ENCODE measurements at places on chromosomes 3 and 15.

- no peak for DNase-seq
Measured at GRCh38 chr3:187610981-187611511, 59.1 kb downstream of the SST start.

DNA sequence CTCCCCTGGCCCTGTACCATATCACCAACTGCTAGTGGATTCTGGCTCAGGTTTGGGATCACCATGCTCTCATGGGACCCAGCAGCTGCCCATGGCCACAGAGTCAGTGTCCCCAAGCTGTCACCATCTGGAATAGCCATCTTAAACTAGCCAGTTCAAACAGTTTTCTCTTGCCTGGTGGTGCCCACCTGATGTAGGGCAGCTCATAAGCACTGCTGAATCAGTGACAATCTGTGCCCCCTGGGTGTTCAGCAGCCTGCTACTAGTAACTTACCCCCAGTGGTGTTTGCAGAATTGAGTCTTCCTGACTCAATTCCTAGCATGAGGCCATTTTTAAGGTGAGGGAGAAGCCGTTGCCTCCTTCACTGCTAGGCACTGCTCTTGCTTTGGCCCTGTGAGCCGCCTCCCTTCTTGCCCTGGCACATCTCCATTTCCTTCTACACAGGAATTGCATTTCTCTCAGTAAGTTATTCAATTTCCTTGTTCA, 7.9 kb downstream of the RPSA start:
- peak; percentile 40 for DNase-seq

DNA sequence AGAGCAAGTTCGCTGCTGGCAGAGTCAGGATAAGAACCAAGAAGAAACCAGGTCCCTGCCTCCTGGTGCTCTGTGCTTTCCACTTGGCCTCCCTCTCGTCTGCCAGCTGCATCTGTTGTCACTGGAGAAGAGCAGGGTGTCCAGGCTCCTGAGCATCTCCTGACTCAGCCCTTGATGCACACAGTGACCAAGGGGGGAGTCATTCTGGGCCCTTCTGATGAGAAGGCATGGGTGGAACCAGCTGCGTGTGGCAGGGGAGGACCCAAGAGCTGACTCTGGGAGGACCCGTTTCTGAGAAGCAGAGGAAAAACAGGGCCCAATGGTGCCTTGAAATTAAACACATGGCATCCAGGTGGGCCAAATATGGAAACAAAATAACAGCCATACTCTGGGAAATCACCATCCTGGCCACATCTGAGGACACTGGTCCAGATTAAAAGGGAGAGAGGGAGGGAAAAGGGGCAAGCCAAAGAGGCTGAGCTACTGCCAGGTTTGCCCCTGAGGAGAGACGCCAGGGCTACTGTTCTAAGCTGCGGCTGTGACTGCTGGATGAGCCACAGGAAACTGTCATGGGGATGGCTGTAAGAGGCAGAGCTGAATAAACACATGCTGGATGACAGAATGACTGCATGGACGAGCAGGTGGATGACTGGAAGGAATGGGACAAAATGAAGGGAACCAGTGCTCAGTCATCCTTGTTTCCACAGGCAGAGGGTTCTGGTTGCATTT, 58.1 kb upstream of the CA12 start:
- no peak for DNase-seq

DNA sequence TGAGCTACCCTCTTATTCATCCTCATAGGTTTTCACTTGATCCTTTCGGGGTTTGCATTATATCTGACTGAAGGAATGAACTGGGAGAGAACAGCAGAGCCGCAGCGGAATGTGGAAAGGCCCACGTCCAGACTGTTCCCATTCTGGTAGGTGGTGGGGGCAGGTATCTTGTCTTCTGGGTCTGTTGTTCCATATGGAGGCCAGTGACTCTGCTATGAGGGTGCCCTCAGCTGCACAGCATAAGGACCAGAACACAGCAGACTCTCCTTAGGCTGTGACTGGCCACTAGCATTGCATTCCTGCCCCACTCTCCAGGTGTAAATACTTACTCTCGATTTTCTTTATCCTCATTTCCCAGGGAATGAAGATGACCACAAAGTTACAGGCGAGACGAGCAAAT, 12.1 kb downstream of the TMC3 start:
- no peak for DNase-seq

GRCh38 chr15:84600331-84600686, 500 bp upstream of the ZSCAN2 start:
- peak; percentile 91 for DNase-seq

GRCh38 chr3:191030491-191030890, 168.0 kb upstream of the GMNC start:
- no peak for DNase-seq

GRCh38 chr15:38685686-38686339, 121.2 kb upstream of the RASGRP1 start:
- DNase-seq = no peak

DNA sequence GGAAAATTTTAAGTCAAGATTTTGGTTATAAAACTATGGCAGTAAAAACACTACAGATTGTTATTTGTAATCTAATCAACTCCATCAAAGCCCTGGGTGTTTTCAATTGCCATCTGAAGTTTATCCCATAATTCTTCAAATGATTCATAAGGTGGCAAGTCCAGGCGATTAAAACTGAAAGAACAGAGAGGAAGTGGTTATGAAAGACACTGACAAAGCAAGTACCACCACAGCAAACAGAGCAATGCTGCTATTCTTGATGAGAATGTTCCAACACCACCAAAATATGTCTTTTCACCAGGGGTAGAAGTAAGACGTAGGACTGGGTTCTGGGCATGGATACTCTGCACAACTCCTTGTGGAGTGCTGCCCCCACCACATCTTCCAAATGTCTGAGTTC, 86.9 kb upstream of the PRTG start:
- no peak for DNase-seq

DNA sequence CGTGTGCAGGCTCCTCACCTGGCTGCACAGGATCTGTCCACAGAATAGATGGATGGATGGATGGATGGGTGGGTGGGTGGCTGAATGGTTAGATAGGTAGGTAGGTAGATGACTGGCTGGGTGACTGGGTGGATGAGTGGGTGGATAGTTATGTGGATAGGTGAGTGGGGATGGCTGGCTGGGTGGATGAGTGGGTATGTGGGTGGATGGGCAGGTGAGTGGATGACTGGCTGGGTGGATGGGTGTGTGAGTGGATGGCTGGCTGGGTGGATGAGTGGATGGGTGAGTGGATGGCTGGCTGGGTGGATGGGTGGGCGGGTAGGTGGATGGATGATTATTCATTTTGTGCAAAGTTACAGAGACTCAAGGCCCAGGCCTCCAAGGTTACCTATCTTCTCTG, 172.9 kb upstream of the CTDSPL start:
- no peak for DNase-seq

DNA sequence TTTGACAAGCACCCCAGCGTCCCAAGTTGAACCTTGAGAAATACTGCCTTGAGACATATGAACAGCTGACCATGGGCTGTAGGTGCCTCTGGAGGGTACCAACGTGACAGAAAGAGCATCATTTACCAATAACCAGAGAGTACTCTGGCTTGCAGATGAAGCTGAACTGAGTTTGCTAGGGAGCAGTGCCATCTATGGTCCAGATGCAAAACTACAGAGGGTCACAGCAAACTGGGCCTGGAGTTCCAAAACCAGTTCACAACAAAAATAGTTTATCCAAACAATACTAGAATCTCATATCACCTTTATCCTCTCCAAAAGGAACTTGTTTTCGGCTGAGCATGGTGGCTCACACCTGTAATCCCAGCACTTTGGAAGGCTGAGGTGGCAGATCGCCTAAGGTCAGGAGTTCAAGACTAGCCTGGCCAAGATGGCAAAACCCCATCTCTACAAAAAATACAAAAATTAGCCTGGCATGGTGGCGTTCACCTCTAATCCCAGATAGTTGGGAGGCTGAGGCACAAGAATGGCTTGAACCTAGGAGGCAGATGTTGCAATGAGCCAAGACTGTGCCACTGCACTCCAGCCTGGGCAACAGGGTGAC, 69.3 kb downstream of the CHAC1 start:
- DNase-seq = no peak

DNA sequence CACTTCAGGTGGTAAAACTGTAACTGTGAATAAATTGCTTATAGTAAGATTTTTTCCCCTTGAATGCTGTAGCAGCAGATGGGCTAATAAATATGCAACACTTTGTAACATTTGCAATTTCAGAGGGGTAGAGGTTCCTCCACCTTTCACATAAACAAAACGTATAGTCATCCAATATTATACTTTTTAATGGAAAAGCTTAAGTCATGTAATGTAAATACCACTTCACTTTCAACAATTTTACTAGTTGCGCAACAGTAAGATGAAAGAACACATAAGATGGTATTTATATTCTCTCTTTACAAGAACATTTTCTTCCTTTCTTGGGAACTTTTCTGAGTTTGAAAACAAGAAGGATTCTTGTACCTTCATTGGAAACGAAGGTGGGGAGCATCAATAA, 56.6 kb upstream of the FAM3D start:
- no peak for DNase-seq

- DNase-seq = no peak
Measured at GRCh38 chr15:58015565-58015964, 49.9 kb downstream of the ALDH1A2 start.

- no peak for DNase-seq
Measured at GRCh38 chr15:92687195-92687602, 31.6 kb upstream of the FAM174B start.

DNA sequence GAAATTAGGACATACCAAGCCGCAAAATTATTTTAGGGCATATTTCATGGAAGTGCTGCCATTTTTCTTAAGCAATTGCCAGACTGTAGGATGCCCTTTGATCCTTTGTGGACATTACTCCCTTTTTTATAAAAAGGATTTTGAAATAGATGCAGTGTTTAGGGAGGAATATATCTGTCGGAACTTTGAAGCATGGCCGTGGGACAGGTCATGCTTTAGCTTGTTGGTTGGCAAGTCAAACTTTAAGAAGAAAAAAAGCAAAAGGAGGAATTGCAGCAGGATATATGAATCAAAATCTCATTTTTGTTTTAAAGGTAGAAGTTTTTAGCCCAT, 122.1 kb downstream of the MCTP2 start:
- no peak for DNase-seq

DNA sequence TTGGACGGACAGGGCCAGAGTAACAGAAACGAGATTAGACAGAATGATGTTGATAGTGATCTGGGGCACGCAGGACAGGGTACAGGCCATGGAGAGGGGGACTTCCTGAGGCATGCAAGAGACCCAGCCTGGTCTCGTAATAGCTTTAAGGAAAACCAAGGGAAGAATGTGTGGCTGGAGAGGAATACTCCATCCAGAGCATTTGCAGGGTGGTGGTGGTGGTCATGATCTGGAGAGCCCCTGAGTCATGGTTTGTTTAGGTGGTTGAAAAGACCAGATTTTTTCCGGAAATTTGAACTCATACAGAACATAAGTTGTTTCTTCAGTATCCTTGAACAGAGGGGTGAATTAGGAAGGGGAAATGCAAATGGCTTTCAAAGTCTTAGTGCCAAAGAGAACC, 138.5 kb downstream of the DUT start:
- no peak for DNase-seq

GRCh38 chr3:47961815-47962606, 54.2 kb downstream of the MAP4 start:
- DNase-seq = no peak

GRCh38 chr3:143063018-143063417, 56.6 kb upstream of the CHST2 start:
- no peak for DNase-seq

GRCh38 chr3:127745656-127746399, 73.1 kb downstream of the ABTB1 start:
- no peak for DNase-seq

GRCh38 chr3:190694335-190695001, 168.0 kb downstream of the GMNC start:
- no peak for DNase-seq

DNA sequence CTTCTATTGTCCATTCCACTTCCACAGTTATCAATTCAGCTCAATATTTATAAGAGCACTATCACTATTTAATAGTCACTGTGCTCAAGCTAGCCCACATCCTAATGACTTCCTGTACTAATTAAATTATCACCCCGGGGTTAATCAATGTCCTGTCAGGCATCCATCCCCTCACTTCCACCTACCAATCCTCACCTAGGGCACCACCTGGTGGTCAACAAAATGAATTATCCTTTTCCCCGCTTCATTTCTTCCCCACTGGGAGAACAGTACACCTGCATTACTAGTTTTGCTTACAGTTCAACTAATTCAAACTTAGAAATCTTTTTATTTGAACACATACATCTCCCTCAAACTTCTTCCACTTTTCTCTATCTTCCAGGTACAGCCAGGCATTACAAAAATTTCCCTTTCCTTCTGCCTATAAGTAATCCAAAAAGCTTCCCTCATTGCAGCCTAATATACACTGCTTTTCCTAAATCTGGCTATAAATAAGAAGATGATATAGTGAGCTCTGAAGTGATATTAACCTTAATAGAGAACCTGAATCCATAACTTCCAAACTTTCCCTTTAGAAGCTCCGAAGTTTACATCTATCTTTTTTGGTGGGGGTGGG, 68.5 kb downstream of the TMCC1 start:
- DNase-seq = no peak
